Choroid plexus epithelial cell (primary cell): ENCODE measurements at places on chromosomes 13 and 19.

DNA sequence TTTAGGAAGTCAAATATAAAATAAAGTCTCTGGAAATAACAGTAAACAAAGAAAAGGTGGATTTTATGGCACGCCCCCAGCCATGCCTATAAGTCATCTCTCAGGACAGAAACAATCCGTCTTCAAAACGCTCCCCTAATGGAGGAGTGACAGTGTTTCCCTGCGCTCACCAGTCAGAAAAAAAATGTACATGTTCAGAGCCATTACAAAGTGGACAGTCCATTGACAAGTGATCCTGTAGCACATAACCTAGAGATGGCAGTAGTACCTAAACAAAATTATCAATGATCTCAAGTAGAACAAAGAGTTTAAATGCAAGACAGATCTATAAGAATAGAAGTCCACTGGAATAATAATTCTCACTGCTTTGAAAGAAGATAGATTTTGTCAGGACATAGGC lies 891.7 kb upstream of the MIR17HG start:
- peak; percentile 53 for DNase-seq

GRCh38 chr13:27415116-27415515 lies 9.3 kb upstream of the GTF3A start:
- no peak for DNase-seq

- peak; percentile 66 for DNase-seq
These were observed 11.6 kb upstream of the ASF1B start for GRCh38 chr19:14147797-14148605.

DNA sequence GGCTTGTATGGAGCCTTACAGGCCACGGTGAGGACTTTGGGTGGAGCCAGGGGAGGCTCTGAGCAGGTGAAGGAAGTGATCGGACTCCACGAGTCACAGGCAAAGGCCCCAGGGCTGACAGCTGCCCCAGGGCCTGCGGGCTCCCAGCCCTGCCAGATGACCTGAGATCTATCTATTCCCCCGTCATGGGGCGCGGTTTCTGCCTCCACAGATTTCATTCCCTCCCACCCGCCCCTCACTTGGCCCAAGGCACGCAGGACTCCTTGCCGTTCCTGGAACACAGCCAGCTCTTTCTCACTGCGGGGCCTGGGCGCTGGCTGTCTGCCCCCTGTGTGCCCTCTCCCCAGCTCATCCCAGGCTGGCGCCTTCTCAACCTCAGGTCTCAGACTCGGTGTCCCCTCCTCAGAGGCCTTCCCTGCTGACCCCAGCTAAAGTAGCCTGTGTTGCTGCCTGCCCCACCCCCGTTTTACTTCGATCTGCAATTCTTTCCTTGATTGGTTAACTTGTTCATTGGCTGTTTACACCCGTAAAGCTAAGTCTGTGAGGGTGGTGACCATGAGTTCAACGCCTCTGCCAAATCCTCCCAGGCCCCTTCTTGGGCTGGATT lies 13.9 kb upstream of the PAK4 start:
- DNase-seq, result no peak

- peak; percentile 80 for DNase-seq
These were observed 43.8 kb downstream of the CCDC122 start for GRCh38 chr13:43835701-43836100.

GRCh38 chr19:46466536-46467196 lies 4.7 kb downstream of the PNMA8A start:
- peak; percentile 92 for DNase-seq

DNA sequence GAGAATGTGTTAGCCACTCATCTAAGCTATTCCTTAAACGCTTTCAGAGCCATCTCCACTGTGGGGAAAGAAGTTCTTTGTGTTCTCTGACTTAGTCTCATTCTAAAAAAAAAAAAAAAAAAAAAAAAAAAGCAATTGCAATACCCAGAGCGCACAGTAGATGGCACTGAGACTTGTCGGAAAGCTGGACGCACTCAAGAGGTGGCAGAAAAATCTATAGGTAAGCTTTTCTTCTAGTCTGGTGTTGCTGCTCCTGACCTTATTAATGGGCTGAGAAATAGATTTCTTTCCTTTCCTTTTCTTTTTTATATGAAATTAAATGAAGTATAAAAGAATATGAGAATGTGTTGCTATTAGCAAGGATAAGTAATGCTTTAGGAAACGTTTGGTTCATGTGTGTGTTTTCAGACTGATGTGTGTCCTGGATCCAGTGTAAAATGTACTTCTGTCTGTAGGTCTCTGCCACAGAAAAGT lies 4.7 kb upstream of the GJB2 start:
- peak; percentile 74 for DNase-seq

- DNase-seq, result no peak
These were observed 73.0 kb downstream of the ZNF100 start for GRCh38 chr19:21694171-21694906.

DNA sequence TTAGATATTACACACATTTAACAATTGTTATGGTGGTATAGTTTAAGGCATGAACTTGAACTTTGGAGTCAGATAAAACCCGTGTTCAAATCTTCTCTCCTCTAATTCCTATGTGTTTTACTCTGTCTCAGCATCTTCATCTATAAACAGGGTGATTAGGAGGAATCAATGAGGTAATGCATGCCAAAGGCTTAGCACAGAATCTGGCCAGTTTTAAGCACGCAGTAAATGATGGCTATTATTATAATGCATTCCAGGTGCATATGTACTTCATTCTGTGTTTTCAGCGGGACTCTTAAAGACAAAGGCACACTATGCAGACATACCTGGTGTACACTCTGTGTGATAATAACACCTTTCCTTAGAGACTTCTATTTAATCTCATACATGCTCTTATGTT lies 88.0 kb upstream of the FRY start:
- DNase-seq, result no peak

GRCh38 chr13:43156916-43157315 lies 133.5 kb downstream of the DNAJC15 start:
- DNase-seq, result no peak

GRCh38 chr13:32019612-32020233 lies 11.9 kb upstream of the FRY start:
- DNase-seq, result peak; percentile 92
